ENCODE measurements at places on chromosomes 3 and 15. TPM values are rescaled to one million over a fixed set of nuclear protein-coding genes. Genes with fewer than 3 reads are reported as not detected.

GRCh38 chr15:62104401-62104800, 37.6 kb downstream of the C2CD4A start:
- DNase-seq, result no peak

GRCh38 chr3:9081184-9081818, 118.0 kb upstream of the RAD18 start:
- no peak for DNase-seq

GRCh38 chr15:50652671-50653070, 33.9 kb downstream of the TRPM7 start:
- DNase-seq, result no peak

- no peak for DNase-seq
Measured at GRCh38 chr3:45776611-45777010, 19.7 kb downstream of the SLC6A20 start.

GRCh38 chr3:192850451-192850981, 67.1 kb downstream of the MB21D2 start:
- peak; percentile 40 for DNase-seq

DNA sequence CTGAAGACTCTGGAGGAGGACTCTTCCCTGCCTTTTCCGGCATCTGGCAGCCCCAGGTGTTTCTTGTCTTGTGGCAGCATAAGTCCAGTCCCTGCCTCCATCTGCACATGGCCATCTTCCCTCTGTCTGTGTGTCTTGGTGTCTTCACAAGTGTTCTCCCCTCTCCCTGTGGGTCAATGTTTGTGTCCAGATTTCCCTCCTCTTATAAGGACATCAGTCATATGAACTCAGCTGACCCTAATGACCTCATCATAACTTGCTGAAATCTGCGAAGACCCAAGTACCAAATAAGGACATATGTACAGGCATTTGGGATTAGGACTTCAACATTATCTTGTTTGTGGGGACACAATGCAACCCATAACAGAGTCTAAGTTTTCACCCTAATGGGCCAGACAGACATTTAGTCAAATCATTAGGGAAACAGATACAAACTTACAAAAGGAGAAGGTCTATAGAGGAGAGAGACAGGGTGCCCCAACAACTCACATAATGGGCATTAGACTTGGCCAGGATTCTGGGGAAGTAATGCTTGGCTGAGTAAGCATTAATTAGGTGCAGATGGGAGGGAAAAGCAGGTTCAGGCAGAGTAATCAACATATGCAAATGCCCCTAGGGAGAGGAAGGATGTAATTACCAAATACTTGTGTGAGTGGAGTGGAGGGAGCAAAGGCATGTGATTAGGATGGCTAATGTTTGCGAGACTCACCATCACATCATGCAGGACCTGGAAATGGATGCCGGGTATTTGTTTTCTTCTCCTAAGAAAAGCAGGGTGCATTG, 372.8 kb upstream of the TBL1XR1 start:
- DNase-seq, result no peak

DNA sequence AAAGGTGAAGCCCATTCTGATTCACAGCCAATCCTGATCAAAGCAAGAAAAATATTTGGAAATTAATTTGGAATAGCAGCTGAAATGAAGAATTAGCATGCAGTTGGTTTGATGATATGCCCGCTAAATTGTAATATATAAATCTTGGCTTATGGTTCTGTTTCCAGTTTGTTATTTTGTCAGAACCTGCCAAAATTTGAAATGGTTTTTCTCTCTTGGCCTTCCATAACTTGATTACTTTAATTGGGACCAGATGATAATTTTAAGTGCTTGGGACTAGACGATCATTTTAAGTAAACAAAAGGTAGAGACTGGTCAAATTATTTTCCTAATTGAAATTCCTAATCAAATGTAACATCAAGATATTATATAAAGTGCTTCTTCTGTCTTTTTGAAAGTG, 842.4 kb downstream of the TBL1XR1 start:
- no peak for DNase-seq

The FAM107A gene
- not detected for total RNA-seq

All from activated naive CD8-positive, alpha-beta T cell treated with anti-CD3 and anti-CD28 coated beads for 36 hours (primary cell).